M059J (cell line): ENCODE measurements at places on chromosomes 3 and 15.

GRCh38 chr15:79157631-79158592 lies 67.3 kb upstream of the RASGRF1 start:
- DNase-seq: no peak

DNA sequence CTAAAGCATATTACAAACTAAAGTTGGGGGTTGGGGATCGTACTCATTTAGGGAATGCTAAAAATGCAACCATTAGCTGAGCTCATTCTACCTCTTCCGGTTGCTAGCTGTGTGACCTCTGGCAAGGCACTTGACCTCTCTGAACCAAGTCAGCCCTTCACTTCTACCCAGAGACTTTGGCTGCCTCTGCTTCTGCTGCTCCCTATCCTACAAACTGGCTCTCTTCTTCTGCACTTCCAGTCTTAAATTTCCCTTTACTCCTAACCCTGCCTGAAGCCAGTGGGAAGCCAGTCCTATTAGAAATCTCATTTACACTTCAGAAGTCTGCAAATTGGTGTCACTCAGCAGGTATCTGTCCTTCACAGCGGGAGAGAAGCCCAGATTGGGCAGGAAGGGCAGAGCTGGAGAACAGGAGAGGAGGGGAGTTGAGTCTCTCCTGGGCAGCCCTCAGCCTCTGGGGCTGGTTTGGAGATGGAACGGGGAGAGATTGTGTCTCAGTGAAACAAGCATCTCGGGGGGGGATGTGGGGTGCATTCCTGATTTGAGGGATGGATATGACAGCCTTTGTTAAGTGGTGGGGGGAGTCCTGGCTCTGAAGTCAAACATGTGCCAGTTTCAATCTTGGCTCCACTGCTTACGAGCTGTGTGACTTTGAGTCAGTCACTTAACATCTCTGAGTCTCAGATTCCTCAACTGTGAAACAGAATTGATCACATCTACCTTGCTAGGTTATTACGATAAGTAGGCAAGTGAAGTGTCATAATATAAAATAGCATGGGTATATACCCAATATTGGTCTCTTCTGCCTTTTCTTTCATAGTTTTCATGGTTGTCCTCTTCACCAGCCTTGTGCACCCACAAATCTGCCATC lies 7.8 kb upstream of the AEN start:
- peak; percentile 47 for DNase-seq

DNA sequence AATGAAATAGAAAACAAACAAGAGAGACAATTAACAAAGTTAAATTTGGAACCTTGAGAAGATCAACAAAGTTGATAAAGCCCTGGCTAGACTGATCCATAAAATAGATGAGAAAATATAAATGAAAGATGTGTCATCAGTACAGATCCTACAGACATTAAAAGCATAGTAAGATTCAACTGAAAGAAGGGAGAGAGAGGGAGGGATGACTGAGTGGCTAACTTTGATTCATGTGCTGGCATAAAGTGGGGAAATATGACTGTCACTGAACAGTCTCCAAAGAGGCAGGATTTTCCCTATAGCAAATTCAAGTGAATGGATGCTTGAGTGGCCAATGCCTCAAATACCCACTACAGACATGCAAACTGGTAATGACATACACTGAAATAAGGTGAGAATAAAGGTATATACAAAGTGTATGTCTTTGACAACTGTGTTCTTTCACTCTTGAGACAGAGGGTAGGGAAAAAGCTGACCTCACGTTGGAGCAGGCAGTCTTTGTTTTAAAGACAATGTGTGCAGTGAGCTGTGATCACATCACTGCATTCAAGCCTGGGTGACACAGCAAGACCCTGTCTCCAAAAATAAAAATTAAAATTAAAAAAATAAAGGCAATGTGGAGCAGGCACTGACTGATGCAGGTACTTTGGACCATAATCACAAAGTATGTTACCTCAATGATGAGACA lies 35.9 kb upstream of the CHD2 start:
- no peak for DNase-seq

- no peak for DNase-seq
Observed at GRCh38 chr15:77032052-77032646, 37.2 kb downstream of the PSTPIP1 start.

- no peak for DNase-seq
Observed at GRCh38 chr3:79056498-79056897, 711.3 kb downstream of the ROBO1 start.

DNA sequence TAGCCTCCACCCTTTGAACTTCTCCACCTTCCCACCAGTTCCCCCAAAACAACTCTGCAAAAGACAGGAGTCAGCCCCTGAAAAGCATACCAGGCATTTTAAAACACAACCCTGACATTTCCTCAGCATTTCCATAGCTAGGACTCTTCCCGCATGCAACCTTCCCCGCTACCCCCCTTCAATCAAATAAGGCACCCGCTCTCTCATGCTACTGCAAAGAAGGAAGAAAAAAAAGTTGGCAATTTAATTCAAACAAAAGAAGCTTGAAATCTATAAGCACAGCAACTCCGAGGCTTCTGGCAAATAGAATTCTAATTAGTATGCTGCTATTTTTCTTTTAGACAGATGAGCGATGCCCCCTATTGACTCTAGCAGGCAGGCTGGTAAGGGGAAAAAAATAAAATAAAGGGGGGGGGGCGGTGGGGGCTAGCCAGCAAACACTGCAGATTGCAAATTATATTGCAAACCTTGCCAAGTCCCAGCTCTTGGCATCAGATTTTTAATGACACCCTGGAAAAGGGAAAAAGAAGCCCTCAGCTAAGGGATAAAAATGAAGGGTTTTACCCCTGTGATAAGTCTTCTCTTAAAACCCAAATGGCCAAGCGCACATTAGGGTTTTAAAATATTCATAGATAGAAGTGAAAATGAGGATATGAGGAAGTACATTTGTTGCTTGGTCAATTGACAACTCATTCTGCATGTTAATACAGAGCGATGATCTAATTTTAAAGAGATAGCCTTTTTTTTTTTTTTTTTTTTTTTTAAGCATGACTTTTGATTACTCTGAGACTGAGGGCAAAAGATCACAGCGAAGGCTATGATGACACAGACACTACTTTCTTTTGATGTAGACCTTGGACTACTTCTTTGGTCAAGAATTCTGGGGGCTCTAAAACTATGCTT lies 255.2 kb downstream of the NR2F2 start:
- peak; percentile 20 for DNase-seq

GRCh38 chr3:186361762-186362536 lies at the start of gene DGKG:
Gene DGKG (minus strand): TSS chr3:186362234. CDS start chr3:186320459, 41,775 bp downstream.
- peak; percentile 51 for DNase-seq

GRCh38 chr15:79914728-79915127 lies 17.9 kb upstream of the MTHFS start:
- no peak for DNase-seq

DNA sequence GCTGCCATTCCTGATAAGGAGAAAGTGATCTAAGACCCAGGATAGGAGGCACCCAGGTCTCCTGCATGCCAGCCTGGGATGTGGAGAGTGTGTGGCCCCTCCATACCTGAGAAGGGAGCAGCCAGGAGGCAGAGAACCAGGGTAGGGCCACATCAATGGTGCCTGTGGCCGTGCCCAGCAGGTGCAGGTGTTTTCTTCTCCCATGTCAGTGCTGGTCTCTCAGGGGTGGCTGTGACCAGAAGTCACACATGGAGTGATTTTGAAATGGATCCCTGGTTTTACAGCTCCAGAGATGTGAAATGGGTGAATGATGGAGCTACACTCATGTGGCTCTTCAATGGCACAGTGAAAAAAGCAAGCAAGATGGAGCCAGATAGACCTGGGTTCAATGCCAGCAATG lies 3.3 kb upstream of the ISL2 start:
- no peak for DNase-seq

DNA sequence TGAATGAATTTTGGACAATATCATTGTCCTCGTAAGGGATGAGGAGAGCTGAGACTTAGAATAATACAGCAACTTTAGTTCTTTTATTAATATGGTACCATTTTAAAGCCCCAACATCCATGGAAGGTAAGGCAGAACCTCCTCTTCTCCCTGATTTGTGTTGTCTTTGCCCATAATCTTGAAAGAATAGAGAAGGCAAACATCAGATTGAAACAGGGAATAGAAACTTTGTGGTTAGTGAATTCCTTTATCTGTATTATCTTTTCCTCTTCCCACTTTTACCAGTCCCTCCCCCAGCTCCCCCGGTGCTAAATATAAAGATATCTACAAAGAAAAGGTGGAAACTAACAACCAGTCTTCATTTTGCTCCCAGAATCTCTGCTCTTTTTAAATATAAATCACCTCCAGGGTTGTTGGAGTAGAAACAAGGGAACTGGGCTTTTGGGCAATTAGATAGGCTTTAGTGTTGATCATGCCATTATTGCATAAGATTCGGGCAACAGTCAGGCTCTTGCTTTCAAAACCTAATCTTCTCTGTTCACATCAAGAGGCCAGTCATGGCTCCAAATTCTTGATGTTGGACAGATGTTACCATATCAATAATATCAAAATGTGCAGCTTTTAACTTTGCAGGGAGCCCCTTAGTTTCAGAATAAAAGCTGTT lies 32.5 kb downstream of the ITPR1 start:
- no peak for DNase-seq
